HT1080 (cell line): ENCODE measurements at places on chromosomes 1 and 21. TPM values are rescaled to one million over a fixed set of nuclear protein-coding genes. Genes with fewer than 3 reads are reported as not detected.

Gene GPR25
- total RNA-seq = not detected in 2 replicates

Gene MROH9
- total RNA-seq = not detected in 2 replicates

Gene S100B
- not detected in 2 replicates for total RNA-seq

Gene FDPS
- total RNA-seq = 233 and 262 TPM in 2 replicates

Gene ASTN1
- total RNA-seq = 0.16 and 0.33 TPM in 2 replicates
